ENCODE measurements at places on chromosomes 1 and 21.

DNA sequence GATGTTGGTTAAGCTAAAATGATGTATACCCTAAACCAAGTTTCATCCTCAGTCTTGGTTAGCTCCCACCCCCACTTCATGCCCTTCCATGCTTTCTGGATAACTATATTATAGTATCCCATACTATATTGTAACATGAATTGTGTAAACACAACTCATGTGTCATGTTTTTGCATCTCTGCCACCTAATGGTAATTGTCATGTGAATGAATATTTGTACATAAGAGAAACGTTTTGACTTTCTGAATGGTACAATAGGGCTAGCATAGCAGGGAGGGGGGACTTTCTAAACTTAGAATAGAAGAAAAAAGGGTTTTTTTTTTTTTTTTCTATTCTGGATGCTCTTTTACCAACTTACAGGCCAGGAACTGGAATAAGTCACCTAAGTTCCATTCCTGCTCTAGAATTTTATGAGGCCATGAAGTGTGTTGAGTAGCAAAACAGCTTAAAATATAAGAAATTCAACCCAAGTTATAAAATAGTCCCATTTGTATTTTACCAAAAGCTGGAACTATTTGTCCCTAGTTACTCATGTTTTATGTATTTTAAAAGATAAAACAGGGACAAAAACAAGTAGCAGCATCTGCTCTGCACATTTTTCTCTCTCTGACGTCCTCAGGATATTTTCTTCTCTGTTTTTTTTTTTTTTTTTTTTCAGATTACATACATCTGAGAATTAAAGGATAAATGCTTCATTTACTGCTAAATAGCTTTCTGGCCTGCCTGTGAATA is 77.4 kb downstream of the HLX start:
- DNase-seq = no peak

GRCh38 chr1:31441558-31441957 is 28.5 kb downstream of the SERINC2 start:
- no peak for DNase-seq

- DNase-seq = no peak
Measured at GRCh38 chr1:226644541-226645176, 94.4 kb downstream of the ITPKB start.

GRCh38 chr1:91031081-91031480 is 9.2 kb upstream of the ZNF644 start:
- DNase-seq = no peak

- no peak for DNase-seq
Measured at GRCh38 chr1:47624531-47624930, 186.7 kb downstream of the FOXD2 start.

- peak; percentile 12 for DNase-seq
Measured at GRCh38 chr1:118148034-118148433, 37.0 kb downstream of the SPAG17 start.

DNA sequence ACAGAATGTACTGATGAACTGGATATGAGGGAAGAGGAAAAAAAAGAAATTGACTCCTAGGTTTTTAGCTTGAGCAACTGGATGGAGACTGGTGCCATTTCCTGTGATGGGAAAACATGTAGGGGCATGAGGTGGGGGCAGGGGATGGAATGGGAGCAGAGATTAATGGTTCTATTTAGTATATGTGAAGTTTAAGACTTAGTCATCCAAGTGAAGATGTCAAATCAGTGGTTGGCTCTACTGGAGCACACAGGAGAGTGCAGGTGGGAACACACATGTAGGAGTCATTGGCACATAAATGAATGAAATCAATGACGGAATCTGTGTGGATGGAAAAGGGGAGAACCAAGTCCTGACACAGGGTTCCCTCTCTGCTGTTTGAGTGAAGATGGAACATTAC is 224.4 kb upstream of the COA6 start:
- no peak for DNase-seq

- DNase-seq = peak; percentile 3
Measured at GRCh38 chr1:182185842-182186756, 124.6 kb upstream of the ZNF648 start.

DNA sequence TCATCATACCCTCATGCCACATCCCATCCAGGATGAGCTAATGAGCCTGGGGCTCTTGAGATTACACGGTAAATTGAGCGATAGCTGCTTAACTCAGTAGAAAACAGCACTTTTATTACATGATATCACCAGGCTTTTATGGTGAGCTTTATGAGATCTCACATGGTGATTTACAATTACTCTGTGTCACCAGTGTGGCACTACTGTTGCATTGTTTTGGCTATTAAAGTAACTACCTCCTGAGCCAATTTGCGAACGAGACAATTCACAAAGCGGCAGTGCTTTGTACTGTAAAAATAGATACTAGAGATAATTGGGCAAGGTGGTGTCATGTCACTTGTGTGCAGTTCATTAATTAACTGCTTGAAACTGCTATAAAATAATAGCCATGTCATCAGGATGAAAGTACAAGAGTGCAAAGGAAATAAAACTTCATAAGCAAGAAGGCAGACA is 767.7 kb upstream of the ADGRL2 start:
- no peak for DNase-seq

DNA sequence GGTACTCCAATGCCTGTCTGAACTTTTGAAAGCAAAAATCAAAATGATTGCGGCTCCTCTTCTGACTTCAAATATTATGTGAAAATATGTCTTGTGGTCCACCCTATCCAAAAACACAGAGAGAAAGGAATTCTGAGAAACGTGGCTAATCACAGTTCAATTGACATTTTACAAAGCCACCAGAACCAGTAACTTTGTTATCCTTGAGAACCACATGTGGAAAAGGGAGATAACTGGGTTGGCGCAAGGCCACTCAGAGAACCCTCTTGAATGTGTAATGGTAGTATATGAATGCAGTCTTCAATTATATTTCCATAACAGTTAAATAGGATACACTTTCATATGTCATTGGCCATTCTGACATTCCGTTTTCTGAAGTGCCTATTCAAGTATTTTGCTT is 1030.0 kb upstream of the TMPRSS15 start:
- no peak for DNase-seq

GRCh38 chr1:17053086-17053684 is 647 bp downstream of the SDHB start:
- DNase-seq = no peak

GRCh38 chr1:109404838-109405237 is 7.1 kb upstream of the SORT1 start:
- no peak for DNase-seq

- no peak for DNase-seq
Measured at GRCh38 chr1:162363823-162364222, 12.8 kb downstream of the SPATA46 start.

DNA sequence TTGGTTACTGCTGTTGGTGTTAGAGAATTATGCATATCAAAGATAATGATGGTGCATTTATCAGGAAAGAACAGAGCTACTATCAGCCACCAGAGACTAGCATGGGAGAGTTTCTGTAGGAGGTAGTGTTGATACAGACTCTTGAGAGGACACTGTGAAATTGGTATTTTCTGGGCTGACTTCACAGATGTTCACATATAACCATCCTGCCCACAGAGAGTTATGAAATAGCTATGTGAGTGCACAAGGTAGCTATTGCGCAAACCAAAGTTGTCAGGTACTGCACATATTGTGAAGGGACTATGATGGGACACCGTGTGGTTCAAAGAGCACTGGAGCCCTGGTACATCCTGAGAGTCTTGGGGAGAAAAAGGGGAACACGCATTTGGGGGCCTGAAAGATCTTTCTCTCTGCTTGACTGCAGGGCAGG is 1.4 kb upstream of the TLCD4 start:
- no peak for DNase-seq

DNA sequence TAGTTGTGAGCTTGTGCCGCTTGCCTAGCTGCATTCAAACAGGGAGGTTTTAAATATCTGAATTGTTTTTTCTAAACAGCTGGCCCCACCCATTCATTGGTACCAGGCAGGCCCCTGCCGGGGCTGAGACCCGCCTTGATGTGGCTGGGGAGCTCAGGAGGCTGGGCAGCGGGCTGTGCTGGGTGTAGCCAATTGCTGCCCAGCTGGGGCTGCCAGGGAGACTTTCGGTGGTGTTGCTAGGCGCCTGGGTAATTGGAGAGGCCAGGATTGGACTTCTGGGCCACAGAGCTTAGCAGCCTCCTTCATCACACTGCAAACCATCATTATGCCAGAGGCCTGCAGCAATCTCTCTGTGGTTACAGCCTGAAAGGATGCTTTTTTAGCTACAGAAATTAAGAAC is 12.2 kb downstream of the RHBDL2 start:
- DNase-seq = no peak

- no peak for DNase-seq
Measured at GRCh38 chr1:22845398-22845935, 127.2 kb downstream of the LACTBL1 start.

- DNase-seq = no peak
Measured at GRCh38 chr1:111203681-111204200, 3.3 kb upstream of the DENND2D start.

GRCh38 chr1:189021577-189021976 is 1456.1 kb downstream of the BRINP3 start:
- DNase-seq = no peak

GRCh38 chr1:231161667-231162296 is at the start of gene TRIM67:
TRIM67 (plus strand) TSS chr1:231162058; CDS start chr1:231162970, 912 bp downstream.
- DNase-seq = no peak

DNA sequence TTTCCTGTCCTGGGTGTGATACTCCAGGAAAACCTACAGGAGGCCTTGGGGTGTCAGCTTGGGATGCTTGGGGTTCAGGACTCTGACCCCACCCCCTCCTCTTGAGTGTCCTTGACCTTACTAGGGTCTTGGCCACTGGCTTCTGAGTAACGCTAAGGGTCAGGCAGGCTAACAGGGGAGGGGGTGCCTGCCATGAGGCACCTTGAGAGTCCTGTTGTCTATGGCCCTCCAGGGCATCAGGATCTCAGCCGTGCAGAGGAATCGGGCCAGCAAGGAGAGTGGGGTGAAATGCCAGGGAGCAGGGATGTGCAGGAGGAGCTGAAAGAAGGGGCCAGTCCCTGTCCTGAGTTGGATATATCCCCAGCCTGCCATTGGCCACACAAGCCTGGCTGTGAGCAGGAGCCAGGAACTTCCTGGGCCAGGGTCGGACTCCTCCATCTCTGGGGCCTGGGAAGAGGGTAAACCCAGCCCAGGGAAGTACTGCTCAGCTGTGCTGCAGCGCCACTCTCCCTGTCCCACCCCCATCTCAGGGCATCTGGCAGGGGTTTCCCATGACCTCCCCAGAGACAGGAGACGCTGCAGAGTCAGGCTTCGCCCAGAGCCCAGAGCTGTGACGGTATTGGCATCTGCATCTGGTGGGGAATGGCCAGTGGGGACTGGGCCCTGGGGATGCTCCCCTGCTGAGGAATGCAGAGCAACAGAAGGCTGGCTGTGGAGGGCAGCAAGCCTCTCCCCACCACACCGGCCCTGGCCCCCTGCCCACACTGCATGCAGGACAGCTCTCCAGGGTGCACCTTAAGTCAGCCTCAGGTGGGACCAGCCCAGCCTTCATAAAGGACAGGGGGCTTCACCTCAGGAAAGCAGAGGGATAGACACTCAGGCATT is 6.3 kb downstream of the KIF21B start:
- DNase-seq = no peak

- DNase-seq = no peak
Measured at GRCh38 chr1:195897076-195897475, 711.2 kb downstream of the KCNT2 start.
